Activated CD8-positive, alpha-beta memory T cell treated with anti-CD3 and anti-CD28 coated beads, Interleukin-2, amount 50 U/mL, for 48 hours (primary cell): ENCODE measurements at places on chromosomes 7 and 10.
A peak's percentile ranks its signal among the peaks of the same experiment; 100 is the strongest.

DNA sequence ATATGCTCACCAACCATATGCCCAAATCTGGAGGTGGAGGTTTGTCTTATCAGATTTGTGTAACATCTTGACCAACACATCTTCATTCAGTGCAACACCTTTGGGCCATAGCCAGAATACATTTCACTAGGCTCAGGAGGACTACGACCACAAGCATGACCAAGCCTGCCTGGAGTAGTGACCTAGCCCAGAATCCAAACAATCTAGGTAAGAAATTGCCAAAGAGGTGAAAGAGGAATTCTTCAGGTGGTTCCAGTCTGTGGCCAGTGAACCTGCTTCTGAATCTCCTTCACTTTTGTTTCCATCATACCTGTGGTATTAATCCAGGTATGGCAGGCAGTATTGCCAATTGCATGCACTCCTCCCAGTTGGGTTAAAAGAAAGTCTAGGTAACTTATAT lies 112.8 kb upstream of the RAB18 start:
- DNase-seq = no peak

- no peak for DNase-seq
Observed at GRCh38 chr7:85802211-85802610, 615.4 kb upstream of the SEMA3D start.

- peak; percentile 81 for DNase-seq
Observed at GRCh38 chr7:149147752-149148653, 750 bp downstream of the ZNF398 start.

DNA sequence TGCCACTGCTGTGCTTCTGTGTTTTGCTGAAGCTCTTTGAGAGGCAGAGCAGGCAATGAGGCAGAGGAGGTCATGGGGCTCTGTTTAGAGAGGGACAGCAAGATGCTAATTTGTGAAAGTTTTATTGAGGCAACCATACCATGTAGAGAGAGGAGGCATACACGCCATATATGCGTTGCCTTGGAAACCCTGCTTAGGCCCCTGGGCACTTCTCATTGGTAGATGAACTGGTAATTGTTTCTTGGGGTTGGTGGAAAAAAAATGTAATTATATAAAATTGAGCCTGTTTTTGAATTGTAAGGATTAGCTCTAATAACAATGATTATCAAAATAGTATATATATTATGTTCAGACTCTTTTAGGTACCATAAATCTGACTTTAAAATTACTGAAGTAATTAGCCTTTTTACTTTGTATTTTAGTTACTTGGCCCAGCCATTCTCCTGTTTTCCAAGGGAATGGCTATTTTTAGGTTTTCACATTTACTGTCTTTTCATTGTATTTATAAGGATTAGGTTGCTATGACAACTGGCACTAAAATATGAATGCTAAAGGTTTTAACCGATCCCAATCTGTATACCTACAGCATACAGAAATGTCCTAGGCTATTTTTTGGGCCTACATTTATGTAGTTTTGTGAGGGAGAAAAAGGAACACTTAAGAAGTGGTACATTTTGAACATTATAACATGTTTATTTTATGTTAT lies 52.4 kb downstream of the BZW2 start:
- no peak for DNase-seq

DNA sequence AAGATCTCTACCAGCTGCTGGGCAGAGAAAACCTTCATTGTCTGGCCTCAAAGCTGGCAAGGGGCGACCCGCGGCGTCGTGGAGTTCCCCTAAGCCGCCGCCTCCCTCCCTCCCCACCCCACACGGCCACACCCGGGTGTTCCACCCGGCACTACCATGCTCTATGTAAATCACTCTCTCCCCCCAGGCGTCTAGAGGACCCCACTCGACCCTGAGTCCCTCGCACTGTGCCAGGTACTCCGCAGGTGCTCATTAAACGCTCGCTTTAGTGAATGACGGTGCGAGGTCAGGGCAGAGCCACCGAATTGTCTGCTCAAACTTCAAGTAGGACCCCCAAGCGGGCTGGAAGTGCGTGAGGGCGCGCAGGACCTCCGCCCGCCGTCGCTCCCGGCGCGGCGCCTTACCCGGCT lies 628 bp downstream of the PARP12 start:
- DNase-seq = peak; percentile 69

GRCh38 chr10:132961787-132962622 lies 19.6 kb upstream of the CFAP46 start:
- peak; percentile 86 for DNase-seq

DNA sequence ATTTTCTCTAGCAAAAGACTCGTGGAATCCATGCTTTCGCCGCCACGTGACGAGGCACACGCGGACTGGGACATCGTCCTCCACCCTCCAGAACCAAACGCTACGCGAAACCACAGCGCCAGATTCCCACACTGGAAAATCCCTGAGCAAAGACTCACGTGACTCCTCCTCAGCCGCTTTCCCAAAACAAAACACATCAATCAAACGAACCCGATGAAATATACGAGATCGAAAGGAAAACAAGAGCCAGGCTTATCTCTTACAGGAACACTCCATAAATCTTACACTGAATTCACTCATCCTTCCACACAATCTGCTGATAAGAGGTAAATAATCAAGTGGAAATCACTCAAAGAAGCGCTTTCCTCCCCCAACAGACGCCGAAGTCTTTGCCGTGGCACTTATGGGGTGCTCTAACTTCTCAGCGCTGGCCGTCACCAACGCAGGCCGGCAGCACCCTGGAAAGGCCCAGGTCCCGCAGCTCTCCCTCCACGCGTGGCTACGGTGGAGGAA lies 23.8 kb downstream of the DIP2C start:
- DNase-seq = no peak

GRCh38 chr7:50661345-50662040 lies 96.3 kb upstream of the DDC start:
- DNase-seq = peak; percentile 58

- DNase-seq = no peak
Observed at GRCh38 chr10:51377932-51378599, 303.8 kb downstream of the PRKG1 start.

DNA sequence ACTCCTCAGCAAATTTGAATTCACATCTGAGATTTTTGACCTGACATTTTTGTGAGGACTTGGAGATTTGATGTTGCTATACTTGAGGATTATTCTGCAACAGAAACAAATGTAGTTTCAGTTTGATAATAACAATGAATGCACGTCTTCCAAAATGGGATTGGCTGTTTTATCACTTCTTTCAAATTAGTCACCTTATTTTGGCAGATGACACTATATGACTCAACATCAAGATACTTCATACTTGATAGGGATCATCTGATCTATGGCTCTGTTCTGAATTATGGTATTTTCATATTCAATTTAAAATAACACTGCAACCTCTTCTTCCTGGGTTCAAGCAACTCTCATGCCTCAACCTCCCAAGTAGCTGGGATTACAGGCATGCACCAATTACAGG lies 24.2 kb downstream of the ARL5B start:
- DNase-seq = no peak

- no peak for DNase-seq
Observed at GRCh38 chr7:155408651-155409586, 49.0 kb upstream of the EN2 start.

GRCh38 chr10:110608087-110608486 lies 36.0 kb upstream of the RBM20 start:
- DNase-seq = no peak

- no peak for DNase-seq
Observed at GRCh38 chr10:20257422-20257821, 441.2 kb downstream of the PLXDC2 start.

- DNase-seq = no peak
Observed at GRCh38 chr10:52729271-52730104, 43.1 kb downstream of the MBL2 start.

GRCh38 chr7:118720632-118721031 lies 496.1 kb downstream of the ANKRD7 start:
- DNase-seq = no peak

GRCh38 chr7:129959471-129960203 lies 6.9 kb upstream of the UBE2H start:
- DNase-seq = no peak

DNA sequence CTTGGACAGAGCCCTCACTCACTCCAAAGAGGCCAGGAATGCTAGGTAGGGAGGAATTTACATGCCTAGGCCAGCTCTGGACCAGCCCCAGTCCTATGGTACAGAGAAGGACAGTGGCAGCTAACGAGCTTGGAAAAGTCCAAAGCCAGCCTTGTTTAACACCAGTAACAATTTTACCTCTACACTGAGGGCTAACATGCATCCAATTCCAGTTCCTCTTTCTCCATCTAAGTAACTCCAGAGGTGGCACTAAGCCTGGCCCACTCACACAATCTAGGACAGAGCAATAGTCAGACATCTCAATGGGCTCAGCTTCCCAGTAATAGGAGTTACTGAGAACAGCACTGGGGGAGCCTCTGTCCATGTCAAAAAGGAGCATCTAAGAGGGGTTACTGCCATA lies 5.7 kb upstream of the LCOR start:
- no peak for DNase-seq
